NCI-H1417 treated with DMSO at 0.1 percent for 48 hours (cell line): ENCODE measurements at places on chromosomes 5 and 9.

- no peak for DNase-seq
Measured at GRCh38 chr9:38213631-38214299, 144.7 kb upstream of the SHB start.

- no peak for DNase-seq
Measured at GRCh38 chr5:142170254-142170953, 61.8 kb downstream of the NDFIP1 start.

DNA sequence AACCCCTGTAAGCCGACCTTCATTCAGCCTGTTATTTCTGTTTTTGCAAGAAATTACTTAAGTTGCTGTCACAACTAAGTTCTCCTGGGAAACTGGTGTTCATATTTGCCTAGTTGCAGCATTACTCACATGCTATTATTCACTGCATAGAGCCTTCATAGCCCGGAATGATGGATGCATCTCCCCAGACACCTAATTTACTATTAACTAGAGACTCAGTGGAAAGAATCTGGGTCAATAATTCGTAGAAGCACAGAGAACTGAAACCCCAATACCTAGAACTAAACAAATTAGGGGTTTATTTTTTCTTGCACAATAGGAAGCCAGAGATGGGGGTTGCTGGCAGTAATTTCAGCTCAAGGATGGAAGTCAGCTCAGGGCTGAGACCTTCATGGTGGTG, 45.7 kb upstream of the FAM170A start:
- no peak for DNase-seq

DNA sequence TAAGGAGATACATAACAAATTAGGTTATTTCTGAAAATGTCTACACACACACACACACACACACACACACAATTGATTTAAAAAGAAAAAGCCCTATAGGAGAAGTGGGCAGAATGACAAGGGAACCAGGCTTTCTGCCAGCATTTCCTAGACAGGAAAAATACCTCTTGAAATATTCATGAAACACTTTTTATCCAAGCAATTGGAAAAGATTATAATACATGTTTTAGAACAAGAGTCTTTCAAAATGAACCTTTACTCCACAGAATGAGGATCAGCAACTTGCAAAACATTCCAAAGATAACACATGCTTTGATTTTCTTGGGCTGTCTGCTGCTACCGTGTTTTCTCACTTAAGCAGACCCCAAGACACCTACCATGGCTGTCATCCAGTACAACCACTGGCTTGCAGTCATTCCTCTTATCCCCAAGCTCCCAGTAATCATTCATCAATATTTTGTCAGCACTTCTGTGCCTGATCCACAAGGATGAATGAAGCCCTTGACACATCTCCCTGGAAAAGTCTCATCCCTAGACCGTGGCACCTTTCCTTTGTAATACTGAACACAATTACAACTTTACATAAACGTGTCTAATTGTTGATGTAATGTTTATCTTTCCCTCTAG, 717.1 kb upstream of the ZNF608 start:
- DNase-seq, result no peak

DNA sequence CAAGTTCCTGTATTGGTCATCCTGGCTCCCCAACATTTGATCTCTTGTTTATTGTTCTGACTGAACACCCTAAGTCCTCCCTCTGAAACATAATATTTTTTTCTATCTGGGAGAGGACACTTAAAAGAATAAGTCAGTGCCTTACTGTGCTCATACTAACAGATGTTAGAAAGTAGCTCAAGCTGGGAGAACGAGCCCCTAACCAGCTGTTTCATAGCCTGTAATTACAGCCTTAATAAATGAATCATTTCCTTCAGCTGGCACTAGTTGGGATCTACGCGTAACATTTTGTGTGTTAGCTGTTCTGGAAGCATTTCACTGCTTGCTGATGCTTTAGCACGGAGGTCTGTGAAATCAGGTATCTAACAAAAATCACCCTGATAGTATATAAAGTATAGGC, 345.9 kb upstream of the RIOK2 start:
- DNase-seq, result peak; percentile 25

DNA sequence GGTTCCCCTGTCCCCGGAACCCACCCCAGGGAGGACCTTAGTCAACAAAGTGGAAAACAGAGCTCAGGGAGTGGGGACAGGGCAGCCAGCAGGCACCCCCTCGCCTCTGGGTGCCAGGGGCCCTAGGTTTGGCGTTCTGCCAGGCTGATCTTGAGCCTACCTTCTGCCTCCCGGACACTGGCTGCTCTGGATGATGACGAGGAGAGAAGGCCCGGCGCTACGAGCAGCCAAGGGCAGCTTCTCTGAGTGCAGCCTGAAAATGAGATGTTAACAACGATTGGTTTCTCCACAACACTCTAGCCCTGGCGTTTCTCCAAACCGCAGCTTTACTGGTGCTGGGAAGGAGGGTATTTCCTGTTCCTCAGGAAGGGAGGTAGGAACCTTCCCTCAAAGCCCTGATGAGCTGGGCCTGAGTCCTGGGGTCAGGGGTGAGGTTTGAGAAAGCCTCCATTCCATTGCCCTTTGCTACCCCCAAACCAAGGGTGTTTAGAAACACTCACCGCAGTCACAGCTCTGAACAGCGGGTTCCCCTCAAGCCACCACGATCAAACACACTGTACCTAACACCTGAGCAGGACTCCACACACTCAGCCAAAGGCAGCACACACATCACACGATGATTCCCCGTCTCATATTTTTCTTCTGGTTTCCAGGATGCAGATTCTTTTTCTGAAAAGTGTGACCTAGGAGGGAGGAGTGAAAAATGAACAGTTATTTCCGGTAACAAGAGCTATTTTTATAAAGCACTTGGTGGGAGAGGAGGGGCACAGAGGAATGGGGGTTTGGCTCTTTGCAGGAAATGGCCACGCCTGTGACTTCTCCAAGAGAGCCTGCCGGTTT, at the start of gene STING1:
Gene STING1, minus strand, starts transcription at position 709 of the 840 bp plus-strand sequence. CDS start 1,054 bp downstream, outside the sequence.
- DNase-seq, result no peak

- no peak for DNase-seq
Measured at GRCh38 chr5:604391-604831, 7.7 kb upstream of the CEP72 start.

DNA sequence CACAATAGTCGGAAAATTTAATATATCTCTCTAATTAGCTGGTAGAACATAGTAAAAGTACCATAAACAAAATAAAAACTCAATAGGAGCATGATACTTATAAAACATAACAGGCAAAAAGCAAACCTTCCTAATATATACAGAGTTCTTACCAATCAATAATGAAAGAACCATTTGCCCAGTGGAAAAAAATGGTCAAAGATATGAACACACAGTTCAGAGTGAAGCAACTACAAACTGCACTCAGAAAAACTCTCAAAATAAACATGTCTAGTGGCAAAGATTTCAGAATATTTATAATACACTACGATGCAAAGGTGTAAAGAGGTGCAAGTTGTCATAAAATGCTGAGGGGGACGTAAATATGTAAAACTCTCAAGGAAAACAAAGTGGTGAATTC, 576.2 kb upstream of the CTNND2 start:
- no peak for DNase-seq

- DNase-seq, result no peak
Measured at GRCh38 chr5:42419294-42419693, 3.9 kb upstream of the GHR start.

DNA sequence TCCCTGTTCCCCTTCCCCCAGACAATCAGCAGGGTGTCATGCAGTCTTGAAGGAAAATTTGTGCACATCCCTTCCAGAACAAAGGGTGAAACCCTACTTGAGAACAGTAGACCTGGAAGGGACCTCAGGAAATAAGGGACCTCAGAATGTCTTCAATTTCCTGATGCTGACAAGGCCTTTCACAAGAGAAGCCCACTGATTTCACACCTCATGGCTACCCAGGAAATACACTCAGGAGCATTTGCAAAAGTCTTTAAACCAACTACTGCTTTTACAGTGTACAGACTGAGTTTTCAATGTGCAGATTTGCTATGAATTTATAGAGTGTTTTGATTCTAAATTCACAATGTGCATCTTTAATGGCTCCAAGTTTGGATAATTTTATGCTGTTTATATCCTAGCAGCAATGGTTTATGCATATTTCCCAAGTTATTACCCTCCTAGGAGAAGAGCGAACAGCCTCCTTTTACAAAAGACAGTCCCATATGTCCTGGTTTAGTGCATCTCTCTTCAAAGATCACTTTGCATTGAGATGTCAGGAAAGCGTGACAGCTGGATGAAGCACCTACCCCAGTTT, 74.8 kb downstream of the GALNT10 start:
- no peak for DNase-seq

GRCh38 chr9:137647096-137647714, 28.4 kb downstream of the EHMT1 start:
- DNase-seq, result no peak

- no peak for DNase-seq
Measured at GRCh38 chr5:37532976-37533740, 154.0 kb downstream of the WDR70 start.

- DNase-seq, result no peak
Measured at GRCh38 chr9:114539701-114540380, 34.6 kb upstream of the WHRN start.

DNA sequence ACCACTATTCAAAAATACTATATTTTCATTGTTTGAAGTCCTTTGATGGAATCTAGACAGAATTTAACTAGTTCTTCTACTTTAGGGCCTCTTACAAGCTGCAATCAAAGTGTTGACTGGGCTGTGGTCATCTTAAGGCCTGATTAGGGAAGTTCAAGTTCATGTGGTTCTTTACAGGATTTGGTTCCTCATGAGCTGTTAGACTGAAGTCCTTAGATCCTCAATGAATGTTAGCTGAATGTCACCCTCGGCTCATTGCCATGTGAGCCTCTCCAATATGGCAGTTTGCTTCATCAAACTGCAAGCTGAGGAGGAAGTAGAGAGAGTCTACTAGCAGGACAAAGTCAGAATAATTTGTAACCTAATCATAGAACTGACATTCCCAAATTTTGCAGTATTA, 135.1 kb downstream of the CSNK1G3 start:
- DNase-seq, result no peak
